G401 (cell line): ENCODE measurements at places on chromosomes 5 and 9.

DNA sequence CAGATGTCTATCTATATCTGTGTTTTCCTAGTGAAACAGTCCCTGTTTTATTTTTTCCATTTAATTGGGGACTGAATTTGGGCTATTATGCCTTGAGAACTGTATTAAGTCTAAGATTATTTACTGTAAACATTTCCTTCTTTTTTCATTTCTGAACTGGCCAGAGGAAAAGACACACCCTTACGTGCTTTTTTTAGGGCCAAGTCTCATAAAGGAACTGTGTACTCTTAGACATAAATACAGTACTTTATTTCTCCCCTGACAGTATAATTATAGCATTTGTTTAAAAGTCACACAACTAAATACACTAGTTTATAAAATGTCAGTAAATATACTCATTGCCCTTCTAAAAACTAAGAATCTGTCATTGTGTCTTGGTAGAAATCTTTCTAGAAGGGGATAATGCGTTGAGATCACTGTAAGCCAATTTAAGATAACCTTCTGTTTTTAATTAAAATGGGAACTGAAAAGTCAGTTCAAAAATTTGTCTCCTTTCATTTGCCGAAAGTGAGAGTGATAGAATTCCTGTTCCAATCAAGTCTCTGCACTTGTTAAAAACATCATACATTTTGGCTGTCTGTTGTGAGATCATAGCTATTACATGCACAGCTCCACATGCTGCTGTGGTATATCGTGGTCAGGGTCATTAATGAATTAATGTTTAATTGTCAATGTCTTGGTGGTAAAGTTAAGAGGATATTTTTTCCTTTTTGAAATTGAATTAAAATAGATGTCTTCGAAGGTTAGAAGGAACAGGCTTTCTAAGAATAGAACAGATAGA lies 132.1 kb downstream of the FOCAD start:
- DNase-seq = no peak

DNA sequence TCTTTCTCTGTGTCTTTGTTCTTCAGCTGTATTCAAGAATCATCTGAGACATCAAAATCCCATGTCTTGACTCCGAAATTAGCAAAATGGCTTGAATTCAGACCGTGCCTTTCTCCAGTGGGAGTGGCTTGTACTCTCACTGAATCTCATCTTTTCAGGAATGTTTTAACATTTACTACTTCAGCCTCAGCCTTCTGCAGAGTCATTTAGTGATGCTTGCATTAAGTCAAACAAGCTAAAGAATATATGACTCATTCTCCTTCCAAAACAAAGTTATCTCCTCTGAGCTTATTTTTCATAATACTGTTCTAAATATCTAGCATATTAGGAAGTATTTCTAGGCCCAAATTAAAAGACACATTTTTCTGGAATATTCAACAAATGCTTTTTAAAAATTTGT lies 205.3 kb downstream of the CDH10 start:
- no peak for DNase-seq

DNA sequence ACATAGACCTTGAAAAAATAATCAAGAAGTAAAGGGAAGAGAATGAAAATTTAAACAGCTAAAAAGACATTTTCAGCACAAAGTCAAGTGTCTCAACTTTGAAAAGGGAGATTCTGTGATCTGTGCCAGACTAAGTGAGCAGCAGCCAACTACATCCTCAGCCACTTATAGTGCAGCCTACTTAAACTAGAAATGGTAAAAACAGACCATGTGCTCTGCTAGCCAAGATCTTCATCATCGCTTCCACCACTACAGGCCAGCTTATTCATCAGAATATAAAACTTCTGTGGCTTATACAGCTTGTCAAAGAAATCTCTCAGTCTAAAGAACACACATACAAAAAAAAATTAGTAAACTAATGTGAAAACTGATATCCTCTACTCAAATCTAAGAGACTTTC lies 63.5 kb downstream of the CEMIP2 start:
- DNase-seq = no peak

- DNase-seq = no peak
These were observed 102.6 kb upstream of the COL5A1 start for GRCh38 chr9:134538856-134539566.

DNA sequence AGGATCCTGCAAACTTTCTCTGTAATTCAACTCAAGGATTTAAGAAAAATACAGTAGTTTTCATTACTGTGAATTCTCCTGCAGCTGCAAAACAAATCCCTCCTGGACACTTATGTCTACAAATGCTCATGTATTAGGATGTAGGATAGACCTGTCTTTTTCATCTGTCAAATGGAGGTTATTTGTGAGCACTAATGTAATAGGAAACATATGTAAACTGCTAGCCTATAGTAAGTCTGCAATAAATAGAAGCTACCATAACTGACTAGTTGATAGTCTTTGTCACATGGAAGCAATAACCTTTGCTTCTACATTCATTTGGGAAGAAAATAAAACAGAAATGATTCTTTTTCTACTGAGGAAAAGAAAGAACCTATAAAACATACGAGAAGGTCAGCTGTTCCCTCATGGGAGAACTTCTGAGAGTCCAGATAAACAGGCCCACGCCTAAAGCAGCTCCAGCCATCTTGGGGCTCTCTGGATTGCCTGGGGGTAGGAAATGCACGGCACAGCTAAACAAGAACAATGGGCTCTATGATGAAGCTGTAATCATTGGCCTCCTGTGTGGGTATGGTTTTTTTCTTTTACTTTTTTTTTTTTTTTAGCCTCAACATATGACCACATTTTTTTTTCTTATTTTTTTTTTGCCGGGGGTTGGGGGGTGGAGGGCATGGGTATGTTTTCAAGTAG lies 6.2 kb downstream of the KCNV2 start:
- no peak for DNase-seq

DNA sequence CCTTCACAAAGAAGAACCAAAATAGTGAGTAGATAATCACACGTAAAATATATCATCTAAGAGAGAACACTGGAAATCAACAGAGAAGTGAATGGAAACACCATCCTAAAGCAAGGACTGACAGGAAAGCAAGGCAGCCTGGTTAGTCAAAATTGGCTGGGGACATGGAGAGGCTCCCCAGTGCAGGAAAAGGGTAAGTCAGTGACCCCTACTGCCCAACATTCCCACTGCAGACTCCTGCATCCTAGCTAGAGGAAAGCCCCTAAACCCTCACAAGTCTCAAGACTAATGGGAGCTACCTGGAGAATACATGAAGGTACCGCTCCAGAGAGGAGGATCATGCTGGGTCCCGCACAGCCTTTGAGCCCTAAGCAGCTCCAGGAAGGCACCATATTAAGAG lies 60.1 kb downstream of the ZDHHC21 start:
- DNase-seq = no peak

DNA sequence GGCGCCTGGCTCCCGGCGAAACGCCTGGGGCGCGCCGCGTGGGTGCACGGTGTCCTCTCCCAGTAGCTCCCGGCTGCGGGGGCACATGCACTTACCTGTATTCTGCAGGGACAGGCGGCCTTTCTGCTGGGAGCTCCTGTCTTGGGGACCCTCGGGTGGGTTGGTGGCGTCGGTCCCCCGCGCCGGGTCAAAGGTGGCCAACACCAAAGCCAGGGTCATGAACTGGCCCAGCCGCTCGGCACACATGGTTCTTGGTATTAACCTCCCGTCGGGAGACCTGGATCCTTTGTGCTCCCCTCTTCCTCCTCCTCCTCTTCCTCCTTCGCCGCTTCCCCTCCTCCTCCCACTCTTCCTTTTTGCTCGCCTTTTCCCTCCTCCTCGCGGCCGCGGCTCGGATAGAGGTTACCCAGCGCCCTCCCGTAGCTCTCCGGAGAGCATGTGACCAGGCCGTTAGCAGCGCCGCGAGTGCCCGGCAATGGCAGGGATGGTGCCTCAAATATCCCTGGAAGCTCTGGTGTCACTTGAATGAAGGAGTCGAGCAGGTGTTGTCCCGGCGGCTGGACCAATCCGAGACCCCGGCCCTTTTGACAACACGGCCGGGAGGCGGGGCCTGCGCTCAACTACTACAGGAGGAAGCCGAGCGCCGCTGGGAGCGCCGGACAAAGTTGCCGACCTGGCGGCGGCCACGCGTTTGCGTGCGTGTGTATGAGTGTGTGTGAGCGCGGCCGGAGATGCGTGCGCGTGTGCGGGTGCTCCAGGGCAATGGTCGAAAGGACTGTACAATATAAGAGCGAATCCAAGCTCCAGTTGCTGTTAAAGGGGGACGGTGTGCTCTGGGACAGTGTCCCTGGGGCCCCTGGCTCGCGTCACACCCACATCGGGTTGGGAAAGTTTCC lies at the start of gene STC2:
Gene STC2, minus strand, starts transcription at position 467 of the 896 bp plus-strand sequence. Its CDS starts 221 bp downstream, at position 246.
- no peak for DNase-seq

DNA sequence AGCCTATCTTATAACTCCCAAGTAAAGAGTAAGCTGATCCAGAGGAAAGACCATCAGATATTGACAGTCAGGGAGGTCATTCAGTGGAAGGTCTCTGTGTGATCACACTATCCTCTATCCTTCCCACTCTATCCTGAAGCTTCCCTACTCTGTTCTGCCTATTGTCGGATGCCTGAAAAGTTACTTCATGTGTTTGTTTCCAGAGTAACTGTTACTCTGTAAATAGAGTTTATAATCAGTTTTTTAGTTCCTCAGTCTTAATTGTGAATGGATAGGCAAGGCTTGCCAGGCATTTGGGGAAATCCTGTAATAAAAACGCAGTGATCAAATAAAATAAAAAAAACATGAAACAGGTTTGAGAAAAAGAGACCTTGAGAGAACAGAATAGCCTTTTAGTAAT lies 79.8 kb downstream of the XRCC4 start:
- no peak for DNase-seq

GRCh38 chr9:95874989-95875304 lies 544 bp upstream of the ERCC6L2 start:
- DNase-seq = peak; percentile 66

DNA sequence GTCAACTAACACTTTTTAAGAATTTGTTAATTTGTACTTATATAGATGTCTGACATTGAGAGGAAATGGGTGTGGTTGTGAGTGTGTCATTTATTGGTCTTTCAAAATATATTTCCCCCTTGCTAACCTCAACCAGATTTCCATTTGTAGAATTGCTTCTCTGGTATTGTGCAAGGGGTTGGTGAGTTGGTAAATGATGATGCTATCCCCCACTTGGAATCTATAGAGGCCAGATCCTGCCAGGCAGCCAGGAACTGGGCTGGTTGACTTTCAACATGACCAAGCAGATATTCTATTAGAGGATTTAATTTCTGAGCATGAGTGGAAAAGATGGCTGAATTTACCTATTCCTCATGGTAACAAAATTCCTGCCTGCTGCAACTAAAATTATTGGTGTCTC lies 306.6 kb upstream of the KIF2A start:
- DNase-seq = no peak

DNA sequence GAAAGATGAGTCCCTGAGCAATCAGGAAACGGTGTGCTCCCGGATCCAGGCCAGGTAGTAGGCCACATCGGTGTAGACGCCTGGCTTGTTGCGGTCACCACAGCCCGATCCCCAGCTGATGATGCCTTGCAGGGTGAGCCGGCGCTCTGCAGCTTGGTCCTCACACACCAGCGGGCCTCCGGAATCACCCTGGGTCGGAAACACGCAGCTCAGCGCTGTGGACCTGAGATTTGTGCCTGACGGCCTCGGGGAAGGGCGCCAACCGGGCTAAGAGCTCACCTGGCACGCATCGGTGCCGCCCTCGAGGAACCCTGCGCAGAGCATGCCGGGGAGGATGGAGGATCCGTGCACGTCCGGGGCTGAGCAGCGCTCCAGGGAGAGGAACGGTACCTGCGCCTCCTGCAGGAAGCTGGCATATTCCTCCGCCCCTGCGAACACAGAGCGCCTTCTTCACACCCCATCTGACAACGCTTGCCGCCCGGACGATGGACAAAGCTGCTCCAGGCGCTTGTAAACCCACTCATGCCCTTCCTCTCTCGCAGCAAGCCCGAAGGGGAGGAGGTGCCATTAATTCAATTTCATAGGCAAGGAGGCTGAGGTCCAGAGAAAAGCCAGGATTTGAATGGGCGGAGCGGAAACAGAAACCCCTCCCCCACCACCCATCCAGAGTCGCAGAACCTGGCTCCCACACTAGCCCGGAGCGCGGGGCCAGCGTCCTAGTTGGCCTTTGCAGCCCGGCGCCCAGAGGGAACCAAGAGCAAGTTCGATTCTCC lies 2.0 kb upstream of the PFN3 start:
- DNase-seq = peak; percentile 55

- DNase-seq = no peak
These were observed 664.7 kb downstream of the ACTL7B start for GRCh38 chr9:108191065-108191464.

DNA sequence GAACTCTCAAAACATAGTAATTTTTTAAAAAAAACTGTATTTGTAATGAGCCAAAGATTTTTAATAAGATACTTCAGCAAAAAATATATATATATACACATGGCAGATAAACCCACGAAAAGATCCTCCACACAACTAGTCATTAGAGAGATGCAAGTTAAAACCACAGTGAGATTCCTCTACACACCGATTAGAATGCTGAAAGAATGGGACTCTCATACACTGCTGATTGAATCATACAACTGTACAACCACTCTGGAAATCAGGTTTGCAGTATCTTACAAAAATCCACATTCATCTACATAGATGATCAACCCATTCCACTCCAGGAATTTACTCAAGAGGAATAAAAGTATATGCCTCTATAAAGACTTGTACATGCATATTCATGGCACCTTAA lies 43.7 kb downstream of the RASEF start:
- DNase-seq = no peak
